ENCODE measurements at places on chromosomes 3 and 15. TPM values are rescaled to one million over a fixed set of nuclear protein-coding genes. Genes with fewer than 3 reads are reported as not detected.

The A4GNT gene
- not detected for total RNA-seq

The ZNF710 gene
- total RNA-seq = 16.7 TPM

The CCDC39 gene
- total RNA-seq = not detected

The NDN gene
- total RNA-seq = 0.05 TPM

The CX3CR1 gene
- total RNA-seq = 0.07 TPM

The UTS2B gene
- total RNA-seq = not detected

The CCDC51 gene
- total RNA-seq = 28.0 TPM

The B3GALNT1 gene
- total RNA-seq = 0.17 TPM

The ALPK3 gene
- total RNA-seq = 0.10 TPM

The LTK gene
- 0.09 TPM for total RNA-seq

The MEX3B gene
- 3.2 TPM for total RNA-seq
